ENCODE measurements at places on chromosomes 5 and 9.

- no peak for DNase-seq
Observed at GRCh38 chr9:130039528-130040147, 3.4 kb downstream of the FNBP1 start.

DNA sequence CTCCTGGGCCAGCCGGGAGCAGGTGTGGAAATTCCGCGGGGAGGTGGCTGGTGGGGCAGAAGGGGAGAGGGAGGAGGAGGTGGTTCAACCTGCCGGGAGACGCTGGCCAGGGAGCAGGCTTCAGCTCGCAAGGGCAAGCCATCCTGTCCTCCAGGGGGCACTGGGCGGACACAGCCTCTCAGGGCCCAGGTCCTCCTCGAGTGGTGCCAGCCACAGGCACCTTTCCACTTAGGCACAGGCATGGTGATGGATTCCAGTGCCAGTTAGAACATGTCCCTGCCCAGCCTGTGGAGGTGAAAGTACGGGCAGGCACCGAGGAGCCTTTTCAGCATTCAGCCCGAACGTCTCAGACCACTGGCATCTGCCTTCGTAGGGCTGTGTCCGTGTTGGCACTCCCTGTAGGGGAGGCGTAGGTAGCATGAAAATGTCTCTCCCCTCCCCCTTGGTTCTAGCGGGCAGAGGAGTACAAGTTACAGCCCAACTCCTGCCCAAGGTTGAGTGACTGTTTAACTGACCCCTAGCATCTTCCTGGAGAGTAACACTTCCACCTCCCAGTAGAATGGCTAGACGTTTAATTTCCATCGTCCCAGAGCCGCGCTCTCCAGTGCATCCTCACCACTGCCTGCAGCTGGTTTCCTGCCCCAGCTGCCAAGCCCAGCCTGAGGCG lies 48.9 kb downstream of the DAB2IP start:
- DNase-seq = no peak

DNA sequence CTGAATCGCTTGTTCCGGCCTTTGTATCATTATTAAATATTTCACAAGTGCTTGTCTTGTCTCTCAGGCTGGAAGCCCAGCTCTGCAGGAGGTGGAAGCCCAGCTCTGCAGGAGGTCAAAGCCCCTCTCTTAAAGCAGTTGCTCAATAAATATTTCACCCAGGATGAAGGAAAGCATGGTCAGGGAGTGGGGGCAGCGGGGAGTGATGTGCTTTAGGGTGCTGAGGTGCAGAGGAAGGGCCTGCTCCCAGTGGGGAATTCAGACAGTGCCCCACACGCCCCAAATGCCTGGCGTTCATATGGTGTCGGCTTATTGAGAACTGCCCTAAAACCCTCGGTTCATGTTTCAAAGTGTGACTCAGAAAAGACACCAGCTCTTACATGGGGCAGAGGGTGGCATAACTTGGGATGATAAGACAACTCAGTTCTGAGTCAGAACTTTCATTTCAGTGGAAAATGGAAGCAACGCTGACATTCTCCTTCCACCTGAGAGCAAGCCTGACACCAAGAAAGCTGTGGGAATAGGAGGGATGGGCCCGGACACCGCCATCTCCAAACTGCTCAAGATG lies 114.3 kb upstream of the DAP start:
- DNase-seq = no peak

DNA sequence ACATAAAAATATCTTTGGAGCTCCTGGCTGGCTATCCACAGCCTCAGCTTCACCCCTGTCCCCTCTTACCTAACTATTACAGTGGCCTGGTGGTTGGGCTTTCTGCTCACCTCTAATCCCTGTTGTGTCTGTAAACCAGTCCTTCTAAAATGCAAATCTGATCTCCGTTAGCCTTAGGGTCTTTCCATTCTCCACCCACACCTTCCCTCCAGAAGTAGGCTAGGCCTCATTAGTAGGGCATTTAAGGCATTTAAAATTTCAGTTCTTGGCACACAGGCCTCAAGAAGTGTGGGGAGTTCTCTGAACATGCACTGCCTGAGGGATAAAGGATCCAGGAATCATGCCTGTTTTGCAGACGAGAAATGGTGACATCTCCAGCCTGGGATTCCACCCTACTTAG lies 26.4 kb upstream of the STC2 start:
- DNase-seq = no peak

- no peak for DNase-seq
Observed at GRCh38 chr9:28518439-28518838, 945.2 kb upstream of the C9orf72 start.

DNA sequence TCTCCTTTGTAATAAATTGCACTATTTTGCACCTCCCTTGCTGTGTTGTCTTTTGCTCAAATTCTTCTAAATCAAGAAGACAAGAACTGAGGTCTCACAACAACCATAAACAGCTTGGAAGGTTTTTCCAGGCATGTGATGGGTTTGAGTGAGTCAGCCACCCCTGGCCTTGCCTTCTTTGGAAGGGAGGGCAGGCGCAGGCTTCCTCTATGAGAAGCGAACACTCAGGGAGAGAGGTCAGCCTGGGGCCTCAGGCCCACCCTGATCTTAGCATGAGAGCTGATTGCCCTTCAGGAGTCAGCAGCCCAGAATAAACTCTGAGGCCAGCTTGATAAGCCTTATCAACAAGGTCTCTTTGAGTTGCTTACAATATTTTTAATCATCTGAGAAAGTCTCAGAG lies 31.6 kb downstream of the S1PR3 start:
- DNase-seq = no peak

DNA sequence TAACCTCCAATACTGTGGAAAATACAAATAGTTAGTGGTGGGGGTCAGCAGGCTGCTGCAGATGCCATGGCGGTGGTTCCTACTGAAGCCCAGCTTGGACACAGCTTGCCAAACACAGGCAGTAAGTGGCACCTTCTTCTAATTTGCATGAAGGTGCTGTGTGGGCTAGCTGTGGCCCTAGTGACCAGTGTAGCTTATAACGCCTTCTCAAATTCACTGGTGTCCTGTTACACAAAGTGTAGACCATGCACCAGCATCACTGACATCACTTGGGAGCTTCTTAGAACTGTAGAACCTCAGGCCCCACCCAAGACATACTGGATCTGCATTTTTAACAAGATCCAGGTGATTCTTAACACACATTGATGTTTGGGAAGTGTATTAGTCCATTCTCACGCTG lies 58.8 kb upstream of the TGFBR1 start:
- DNase-seq = no peak

DNA sequence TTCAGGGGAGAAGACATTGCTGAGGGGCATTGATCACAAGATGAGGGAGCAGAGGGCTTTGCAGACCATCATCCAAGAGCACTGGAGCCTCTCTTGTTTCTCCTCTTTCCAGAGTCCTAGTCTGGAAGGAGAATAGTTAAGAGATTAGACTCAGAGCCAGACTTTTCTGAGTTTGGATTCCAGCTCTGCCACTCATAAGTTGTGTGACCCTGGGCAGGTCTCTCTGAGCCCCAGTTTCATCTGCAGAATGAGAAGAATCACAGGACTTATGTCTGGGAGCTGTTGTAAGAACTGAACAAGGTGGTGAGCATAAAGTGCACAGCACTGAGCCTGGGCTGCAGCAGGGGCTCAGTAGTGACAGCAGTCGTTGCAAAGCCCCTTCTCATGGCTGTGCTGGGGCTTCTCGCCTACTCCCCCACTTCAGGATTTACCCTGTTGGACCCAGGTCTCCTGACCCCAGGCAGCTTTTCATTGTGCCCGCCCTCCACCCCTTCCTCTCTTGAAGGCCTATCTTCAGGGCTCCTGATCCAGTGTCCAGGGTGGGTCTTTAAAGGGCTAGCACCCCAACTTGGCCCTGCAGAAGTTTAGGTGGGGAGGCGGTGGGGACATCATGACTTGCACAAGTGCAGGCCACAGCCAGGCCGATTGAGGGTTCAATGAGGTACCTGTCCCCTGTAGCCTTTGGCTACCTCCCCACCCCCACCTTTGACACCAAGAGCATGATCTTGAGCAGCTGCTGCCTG lies 1.5 kb downstream of the SYNPO start:
- DNase-seq = no peak

- DNase-seq = no peak
Observed at GRCh38 chr5:149870232-149870631, 74.4 kb downstream of the PDE6A start.

- no peak for DNase-seq
Observed at GRCh38 chr5:134000696-134001453, 3.9 kb downstream of the VDAC1 start.

DNA sequence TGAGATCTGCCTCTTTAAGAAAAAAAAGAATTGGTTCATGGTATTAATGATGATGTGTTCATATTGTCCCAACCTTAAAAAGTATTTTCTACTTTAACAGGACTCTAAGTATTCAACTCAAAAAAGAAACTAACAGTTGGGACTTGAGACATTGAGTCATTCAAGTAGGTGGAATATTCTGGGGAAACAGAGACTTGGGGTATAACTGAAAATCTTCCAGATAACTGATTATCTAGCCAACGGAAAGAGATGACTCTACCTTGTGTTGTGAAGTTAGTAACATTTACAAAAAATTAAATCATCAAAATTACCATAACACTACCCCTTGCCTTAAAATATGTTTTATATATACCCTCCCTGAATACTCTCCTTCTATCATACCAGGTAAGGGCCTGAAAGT lies 19.1 kb downstream of the OXCT1 start:
- DNase-seq = no peak

- no peak for DNase-seq
Observed at GRCh38 chr9:38343552-38343951, 49.0 kb upstream of the ALDH1B1 start.

DNA sequence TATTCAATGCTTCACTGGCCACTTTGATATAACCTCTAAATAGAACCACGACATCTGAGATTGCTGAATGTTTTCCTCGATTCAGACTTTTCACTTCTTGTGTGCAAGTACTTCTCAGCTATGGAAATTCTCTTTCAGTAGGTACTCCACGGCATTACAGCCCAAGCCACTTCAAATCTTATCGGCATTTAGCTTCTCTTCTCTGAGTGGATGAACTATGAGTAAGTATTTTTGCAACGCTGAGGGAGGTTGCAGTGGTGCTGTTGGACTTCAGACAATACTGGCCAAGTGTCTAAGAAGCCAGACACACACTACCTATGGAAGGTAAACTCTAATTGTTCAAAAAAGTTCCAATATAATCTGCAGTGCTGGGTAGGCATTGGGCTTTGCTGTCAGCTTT lies 60.1 kb downstream of the FBN2 start:
- DNase-seq = no peak

GRCh38 chr5:136206361-136206760 lies 13.4 kb upstream of the SMIM32 start:
- no peak for DNase-seq

- no peak for DNase-seq
Observed at GRCh38 chr5:73625944-73626811, at the start of gene ARHGEF28. TSS of gene ARHGEF28 (plus strand) at chr5:73626196. CDS start at chr5:73684852, 58,656 bp downstream.

GRCh38 chr5:147673266-147673665 lies 109.3 kb downstream of the JAKMIP2 start:
- DNase-seq = no peak

DNA sequence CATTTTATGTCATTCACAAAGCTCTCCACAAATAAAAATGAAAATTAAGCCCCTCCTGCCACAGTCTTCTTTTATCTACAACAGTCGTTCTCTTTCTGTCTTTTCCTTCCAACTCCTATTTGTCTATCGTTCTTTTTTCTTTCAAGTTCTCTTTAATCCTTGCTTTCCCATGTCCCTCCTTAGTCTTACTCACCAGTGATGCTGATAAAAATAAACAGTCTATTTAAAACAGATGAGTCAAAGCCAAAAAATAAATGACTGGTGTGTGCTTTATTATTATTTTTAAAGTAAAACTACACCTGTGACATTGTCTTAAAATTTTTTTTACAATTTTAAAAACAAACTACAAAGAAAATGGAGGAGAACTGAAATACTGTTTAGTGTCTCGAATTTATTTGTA lies 137.1 kb upstream of the TMEM161B start:
- no peak for DNase-seq

- DNase-seq = peak; percentile 86
Observed at GRCh38 chr9:89549031-89549644, 51.2 kb upstream of the SEMA4D start.

DNA sequence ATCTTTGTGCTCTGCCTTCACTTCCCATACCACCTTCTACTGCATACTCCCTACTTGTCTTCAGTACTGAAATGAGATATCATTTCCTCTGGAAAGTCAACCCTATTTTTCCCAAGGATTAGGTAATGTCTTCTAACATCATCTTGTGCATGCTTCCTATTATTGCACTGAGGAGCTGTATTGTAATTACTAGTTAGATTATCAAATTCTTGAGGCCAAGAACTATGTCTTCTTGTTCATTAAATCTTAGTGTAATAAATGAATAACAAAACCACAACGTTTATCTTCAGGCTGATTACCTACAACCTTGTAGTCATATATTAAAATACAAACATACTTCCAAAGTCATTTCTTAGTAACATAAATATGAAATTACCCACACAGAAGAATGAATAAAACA lies 87.9 kb upstream of the POU5F2 start:
- no peak for DNase-seq

GRCh38 chr5:73344835-73345234 lies 103.7 kb downstream of the FOXD1 start:
- DNase-seq = no peak

DNA sequence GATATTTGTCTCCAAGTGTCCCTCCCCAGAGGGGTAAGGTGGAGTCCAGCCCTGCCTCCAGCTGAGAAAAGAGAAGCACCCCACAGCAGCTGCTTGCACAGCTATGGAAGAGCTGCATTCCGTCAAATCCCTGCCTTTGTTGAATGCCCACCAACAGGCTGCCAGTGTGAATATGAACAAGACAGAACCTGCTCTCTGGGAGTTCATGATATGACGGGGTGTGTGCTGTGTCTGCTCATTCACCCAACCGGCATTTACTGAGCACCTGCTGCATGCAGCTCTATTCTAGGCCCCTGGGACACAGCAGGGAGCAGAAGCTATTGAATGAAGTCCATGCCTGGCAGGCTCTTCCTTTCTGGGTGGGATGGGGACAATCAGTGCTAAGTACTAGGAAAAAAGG lies 238.8 kb downstream of the GADD45G start:
- no peak for DNase-seq

DNA sequence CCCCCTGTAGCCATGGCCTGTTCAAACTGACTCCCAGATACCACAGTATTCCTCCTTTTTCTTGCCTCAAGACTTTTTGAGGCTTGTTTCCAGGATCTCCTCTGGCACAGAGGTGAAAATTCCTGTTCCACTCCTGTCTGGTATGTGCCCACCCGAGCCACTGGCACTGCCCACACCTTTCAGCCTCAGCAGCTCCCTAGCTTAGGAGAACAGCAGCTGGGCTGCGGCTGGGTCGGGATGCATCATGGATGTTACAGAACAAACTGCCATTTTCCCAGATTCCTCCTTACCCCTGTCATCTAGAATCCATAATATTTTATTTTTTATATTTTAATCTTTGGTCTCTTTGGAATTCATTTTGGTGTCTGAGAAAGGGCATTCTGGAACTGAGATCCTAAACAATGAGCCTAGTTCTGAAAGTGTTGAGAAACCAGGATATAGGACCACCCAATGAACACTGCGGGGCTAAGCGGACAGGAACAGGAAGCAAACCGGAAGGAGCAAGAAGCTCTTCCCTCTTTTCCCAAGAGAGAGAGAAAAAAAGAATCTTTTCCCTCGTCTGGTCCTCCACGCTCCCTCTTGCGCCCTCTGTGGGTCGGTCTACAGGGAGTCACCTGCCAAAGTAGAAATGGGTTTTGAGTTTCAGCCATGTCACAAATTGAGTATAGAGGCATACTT lies 12.5 kb downstream of the OR2S2 start:
- DNase-seq = peak; percentile 42

- no peak for DNase-seq
Observed at GRCh38 chr5:45385321-45386058, 310.7 kb downstream of the HCN1 start.

- no peak for DNase-seq
Observed at GRCh38 chr5:110784901-110785300, 46.1 kb downstream of the SLC25A46 start.

GRCh38 chr9:15642369-15642962 lies 89.6 kb downstream of the CCDC171 start:
- no peak for DNase-seq

All from stimulated activated CD4-positive, alpha-beta T cell treated with anti-CD3 and anti-CD28 coated beads, TNF-alpha, amount 100 ng/mL, for 4 hours (primary cell).